ENCODE measurements at places on chromosomes 2 and 18. TPM values are rescaled to one million over a fixed set of nuclear protein-coding genes. Genes with fewer than 3 reads are reported as not detected.

ATP6V1B1 gene
- polyA plus RNA-seq, result not detected

PROM2 gene
- not detected for polyA plus RNA-seq

MAL gene
- polyA plus RNA-seq, result 158 TPM

TNFRSF11A gene
- not detected for polyA plus RNA-seq

NYAP2 gene
- not detected for polyA plus RNA-seq

NT5C1B gene
- polyA plus RNA-seq, result 1.1 TPM

CXCR1 gene
- polyA plus RNA-seq, result not detected

- H3K27me3 ChIP-seq, result peaks cover 20% of the 10 kb centered on the region
- no peak overlapping the region for H3K4me3 ChIP-seq
Measured at GRCh38 chr2:151053661-151053990, 208.0 kb downstream of the RBM43 start.

- no peak overlapping the region for H3K27ac ChIP-seq
- no peak overlapping the region for H3K4me3 ChIP-seq
- no peaks in the 10 kb centered on the region for H3K4me1 ChIP-seq
- no peaks in the 10 kb centered on the region for H3K36me3 ChIP-seq
- no peaks in the 10 kb centered on the region for H3K27me3 ChIP-seq
- DNase-seq, result no peak
Measured at GRCh38 chr2:179692610-179693009, 168.8 kb downstream of the ZNF385B start.

DNA sequence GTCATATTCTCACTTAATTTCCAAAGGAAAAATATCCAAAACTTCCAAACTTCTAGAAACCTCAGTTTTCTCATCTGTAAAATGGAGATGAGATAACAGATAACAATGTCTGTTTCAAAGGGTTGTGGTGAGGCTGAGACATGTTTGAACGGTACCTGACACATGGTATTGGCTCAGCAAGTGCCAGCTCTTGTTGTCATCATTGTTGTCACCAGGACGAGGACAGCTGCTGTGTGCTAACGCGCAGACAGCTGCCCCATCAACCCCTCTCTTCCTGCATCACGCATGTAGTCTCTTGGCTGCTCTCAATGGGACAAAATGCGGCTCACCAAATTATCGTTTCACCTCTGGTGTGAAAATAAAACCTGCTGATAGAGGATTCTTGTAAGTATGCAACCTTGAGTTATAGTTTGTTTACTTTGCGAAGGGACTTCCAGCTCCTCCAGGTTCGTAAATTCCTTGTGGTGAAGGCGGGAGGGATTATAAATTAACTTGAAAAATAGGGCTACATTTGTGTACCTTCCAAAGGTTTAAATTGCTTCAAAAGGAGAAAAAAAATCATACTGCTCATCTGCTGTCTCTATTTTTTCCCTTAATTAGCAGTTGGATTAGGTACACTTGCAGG lies 605.4 kb downstream of the BCL11A start:
- no peaks in the 10 kb centered on the region for H3K27me3 ChIP-seq
- H3K27ac ChIP-seq, result no peak overlapping the region
- no peaks in the 10 kb centered on the region for H3K4me1 ChIP-seq
- H3K4me3 ChIP-seq, result no peak overlapping the region
- no peak for DNase-seq

- H3K27me3 ChIP-seq, result no peaks in the 10 kb centered on the region
- no peak overlapping the region for H3K4me3 ChIP-seq
- DNase-seq, result no peak
- H3K4me1 ChIP-seq, result peaks cover 30% of the 10 kb centered on the region
- H3K36me3 ChIP-seq, result no peaks in the 10 kb centered on the region
Measured at GRCh38 chr18:48007381-48007780, 76.9 kb upstream of the SMAD2 start.

- peaks cover 12% of the 10 kb centered on the region for H3K4me1 ChIP-seq
- no peaks in the 10 kb centered on the region for H3K27me3 ChIP-seq
- DNase-seq, result no peak
- no peak overlapping the region for H3K27ac ChIP-seq
- peaks cover 3% of the 10 kb centered on the region for H3K36me3 ChIP-seq
Measured at GRCh38 chr2:27973592-27973991, 83.1 kb downstream of the BABAM2 start.

DNA sequence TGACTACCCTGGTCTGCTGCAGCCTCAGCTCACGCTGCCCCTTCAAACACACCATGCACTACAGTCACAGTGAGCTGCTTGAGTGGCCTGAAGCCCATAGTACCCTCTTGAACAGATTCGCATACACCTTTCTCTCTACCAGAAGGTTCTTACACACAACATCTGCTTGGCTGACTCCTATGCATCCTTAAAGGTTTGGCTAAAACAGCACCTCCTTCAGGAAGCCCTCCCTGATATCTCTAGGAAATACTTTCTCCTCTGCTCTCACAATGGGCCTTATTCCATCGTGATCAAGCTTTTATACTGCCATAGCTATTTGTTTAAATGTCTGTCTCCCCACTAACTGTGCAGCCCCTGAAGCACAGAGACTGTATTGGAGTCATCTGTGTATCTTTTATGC lies 31.5 kb downstream of the TGFBRAP1 start:
- no peak overlapping the region for H3K4me3 ChIP-seq
- H3K4me1 ChIP-seq, result peaks cover 12% of the 10 kb centered on the region
- H3K27me3 ChIP-seq, result no peaks in the 10 kb centered on the region
- H3K36me3 ChIP-seq, result peaks cover 70% of the 10 kb centered on the region
- no peak for DNase-seq

DNA sequence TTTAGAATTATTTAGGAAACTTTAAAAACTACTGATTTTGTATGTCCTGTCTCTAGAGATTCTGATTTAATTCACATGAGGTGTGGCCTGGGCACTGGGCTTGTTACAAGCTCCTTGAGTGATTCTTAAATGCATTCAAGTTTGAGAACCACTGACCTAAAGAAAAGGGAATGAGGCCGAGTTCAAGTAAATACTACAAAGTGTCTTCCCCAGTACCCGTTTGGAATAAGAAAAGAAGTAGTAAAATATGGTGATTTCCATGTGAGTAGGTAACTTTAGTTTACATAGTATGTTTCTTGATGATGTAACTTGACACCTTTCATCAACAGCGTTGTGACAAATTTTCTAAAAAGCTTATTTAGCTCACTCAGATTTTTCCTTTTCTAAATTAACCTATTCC lies 1022.9 kb upstream of the NRXN1 start:
- DNase-seq, result no peak
- no peaks in the 10 kb centered on the region for H3K36me3 ChIP-seq
- H3K4me3 ChIP-seq, result no peak overlapping the region
- H3K27ac ChIP-seq, result no peak overlapping the region
- H3K4me1 ChIP-seq, result no peaks in the 10 kb centered on the region
- H3K27me3 ChIP-seq, result no peaks in the 10 kb centered on the region

DNA sequence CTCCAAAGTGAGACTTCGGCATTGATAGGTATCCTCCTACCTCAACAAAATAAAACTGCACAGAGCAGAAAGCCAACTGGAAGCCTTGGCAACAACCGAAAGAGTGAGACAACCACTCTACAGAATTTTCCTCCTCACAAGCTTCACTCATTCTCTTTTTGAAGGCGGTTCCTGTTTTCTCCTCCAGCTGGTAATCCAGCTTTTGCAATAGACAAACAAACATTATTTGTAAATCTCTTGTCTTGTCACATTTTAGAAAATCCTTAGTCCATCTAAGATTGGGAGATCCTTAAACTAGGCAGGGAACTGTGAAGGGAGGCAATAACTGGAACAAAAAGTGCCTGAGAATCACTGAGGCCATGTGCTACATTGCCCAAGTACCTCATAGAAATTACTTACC lies 332.4 kb downstream of the BCL11A start:
- no peaks in the 10 kb centered on the region for H3K27me3 ChIP-seq
- H3K36me3 ChIP-seq, result no peaks in the 10 kb centered on the region
- H3K4me1 ChIP-seq, result no peaks in the 10 kb centered on the region
- no peak for DNase-seq

DNA sequence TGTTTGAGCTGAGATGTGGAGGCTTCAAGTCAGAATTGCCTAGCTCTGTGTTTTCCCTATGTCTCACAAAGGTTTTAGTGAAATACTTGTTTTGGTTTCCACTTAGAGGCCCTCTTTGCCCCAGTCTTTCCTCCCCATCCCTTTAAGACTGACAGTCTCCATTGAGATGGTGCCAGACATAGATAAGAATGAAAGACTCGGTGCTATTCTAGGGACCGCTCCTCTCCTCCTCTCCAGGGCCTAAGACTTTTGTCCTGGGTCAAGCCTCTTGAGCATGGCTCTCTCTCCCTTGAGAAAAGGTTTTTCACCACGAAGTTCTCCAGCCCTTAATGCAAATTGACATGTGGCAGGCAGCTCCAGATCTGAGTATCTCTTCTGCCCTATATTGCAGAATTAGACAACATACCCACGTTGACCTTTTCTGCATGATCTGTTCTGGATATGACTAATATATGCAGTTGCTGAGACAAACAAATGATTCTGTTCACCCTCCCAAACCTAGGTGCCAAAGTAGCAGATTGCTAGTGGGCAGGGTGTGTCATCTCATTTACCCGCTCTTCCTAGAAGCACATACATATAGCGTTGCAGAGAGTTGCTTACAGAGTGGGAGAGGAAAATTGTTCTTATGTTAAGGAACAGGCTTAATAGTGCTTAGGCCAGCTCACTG lies 47.5 kb upstream of the ACSL3 start:
- H3K4me3 ChIP-seq, result no peak overlapping the region
- DNase-seq, result no peak
- no peak overlapping the region for H3K27ac ChIP-seq
- no peaks in the 10 kb centered on the region for H3K27me3 ChIP-seq
- no peaks in the 10 kb centered on the region for H3K4me1 ChIP-seq

GRCh38 chr2:129936334-129936934 lies 43.0 kb upstream of the RAB6C start:
- H3K27ac ChIP-seq, result no peak overlapping the region
- DNase-seq, result no peak
- H3K4me1 ChIP-seq, result no peaks in the 10 kb centered on the region
- no peak overlapping the region for H3K4me3 ChIP-seq
- H3K36me3 ChIP-seq, result no peaks in the 10 kb centered on the region

- no peak overlapping the region for H3K27ac ChIP-seq
- H3K27me3 ChIP-seq, result peaks cover 5% of the 10 kb centered on the region
- DNase-seq, result no peak
- no peaks in the 10 kb centered on the region for H3K36me3 ChIP-seq
- no peak overlapping the region for H3K4me3 ChIP-seq
- H3K4me1 ChIP-seq, result no peaks in the 10 kb centered on the region
Measured at GRCh38 chr18:22517356-22517755, 99.6 kb upstream of the CTAGE1 start.

DNA sequence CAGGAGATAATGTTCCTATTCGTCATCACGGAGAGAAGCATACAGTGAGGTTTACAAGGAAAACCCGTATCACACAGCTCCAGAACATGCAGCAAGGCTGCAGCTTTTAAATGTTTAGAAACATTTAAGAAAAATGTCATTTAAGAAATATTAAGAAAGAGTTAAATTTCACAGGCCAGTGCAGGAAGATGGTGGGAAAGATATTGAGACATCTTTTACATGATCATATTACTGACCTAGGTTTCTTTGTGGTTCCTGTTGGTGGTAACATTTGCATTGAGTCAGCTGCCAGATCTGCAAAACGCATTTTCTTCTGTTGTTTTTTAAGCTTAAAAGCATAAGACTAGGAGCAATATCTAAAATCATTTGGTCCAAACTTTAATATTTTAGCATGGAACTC lies 44.9 kb downstream of the CPO start:
- no peaks in the 10 kb centered on the region for H3K27me3 ChIP-seq
- H3K27ac ChIP-seq, result no peak overlapping the region
- H3K4me3 ChIP-seq, result no peak overlapping the region
- H3K36me3 ChIP-seq, result no peaks in the 10 kb centered on the region
- no peak for DNase-seq

GRCh38 chr2:41966431-41966893 lies 81.4 kb upstream of the PKDCC start:
- no peaks in the 10 kb centered on the region for H3K4me1 ChIP-seq
- H3K27ac ChIP-seq, result no peak overlapping the region
- no peak overlapping the region for H3K4me3 ChIP-seq

- no peaks in the 10 kb centered on the region for H3K36me3 ChIP-seq
- no peaks in the 10 kb centered on the region for H3K27me3 ChIP-seq
- no peak overlapping the region for H3K4me3 ChIP-seq
- H3K4me1 ChIP-seq, result peaks cover 48% of the 10 kb centered on the region
Measured at GRCh38 chr2:237896956-237897355, 37.5 kb downstream of the RAMP1 start.

DNA sequence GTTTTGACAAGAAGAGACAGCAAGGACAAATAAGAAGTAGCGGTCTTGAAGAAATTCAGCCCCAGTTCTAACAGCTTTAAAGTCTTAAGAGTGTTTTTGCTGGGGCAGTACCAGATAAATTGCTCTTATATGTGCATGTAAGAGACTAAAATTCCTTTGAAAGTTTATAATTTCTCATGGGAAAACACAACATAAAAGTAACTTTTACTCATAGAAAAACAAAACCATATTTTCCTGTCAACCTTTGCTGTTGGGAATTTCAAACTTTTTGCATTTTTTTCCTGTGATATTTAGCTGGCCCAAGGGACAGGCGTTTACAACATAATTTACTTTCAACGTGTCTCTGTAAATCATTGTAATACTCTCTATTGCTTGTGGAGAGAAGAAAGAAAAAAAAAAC lies 767.8 kb upstream of the ZEB2 start:
- H3K27me3 ChIP-seq, result peaks cover 4% of the 10 kb centered on the region
- no peaks in the 10 kb centered on the region for H3K36me3 ChIP-seq
- no peak for DNase-seq
- H3K4me1 ChIP-seq, result no peaks in the 10 kb centered on the region
- H3K4me3 ChIP-seq, result no peak overlapping the region
- H3K27ac ChIP-seq, result no peak overlapping the region

DNA sequence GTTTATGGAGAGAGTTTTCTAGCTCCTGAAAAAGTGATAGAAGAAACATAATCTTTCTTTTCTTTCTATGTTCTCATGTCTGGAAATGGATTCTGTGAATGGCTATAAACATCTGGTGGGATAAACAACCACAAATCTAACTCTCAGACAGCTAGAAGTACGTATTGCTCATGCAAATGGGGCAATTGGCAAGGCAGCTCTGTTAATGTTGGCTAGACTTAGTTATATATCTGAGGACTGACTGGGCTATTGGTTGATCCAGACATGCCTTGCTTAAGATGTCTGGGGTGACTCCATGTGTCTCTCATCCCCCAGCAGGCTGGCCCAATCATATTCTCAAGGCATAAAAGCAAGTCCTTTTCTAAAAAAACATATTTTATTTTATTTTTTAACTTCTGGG lies 939.2 kb upstream of the NRXN1 start:
- no peak overlapping the region for H3K4me3 ChIP-seq
- H3K27me3 ChIP-seq, result no peaks in the 10 kb centered on the region
- no peak for DNase-seq
- H3K36me3 ChIP-seq, result no peaks in the 10 kb centered on the region
- no peak overlapping the region for H3K27ac ChIP-seq

- no peaks in the 10 kb centered on the region for H3K27me3 ChIP-seq
- peaks cover 2% of the 10 kb centered on the region for H3K4me1 ChIP-seq
- no peak overlapping the region for H3K4me3 ChIP-seq
- no peak for DNase-seq
Measured at GRCh38 chr18:49076654-49077166, 125.9 kb upstream of the SMAD7 start.
